Suppressor macrophage treated with lipopolysaccharide for 1 hour (primary cell): ENCODE measurements at places on chromosomes 13 and 19.
A peak's percentile ranks its signal among the peaks of the same experiment; 100 is the strongest.

- no peak for DNase-seq
Measured at GRCh38 chr19:610801-611480, 21.3 kb downstream of the HCN2 start.

DNA sequence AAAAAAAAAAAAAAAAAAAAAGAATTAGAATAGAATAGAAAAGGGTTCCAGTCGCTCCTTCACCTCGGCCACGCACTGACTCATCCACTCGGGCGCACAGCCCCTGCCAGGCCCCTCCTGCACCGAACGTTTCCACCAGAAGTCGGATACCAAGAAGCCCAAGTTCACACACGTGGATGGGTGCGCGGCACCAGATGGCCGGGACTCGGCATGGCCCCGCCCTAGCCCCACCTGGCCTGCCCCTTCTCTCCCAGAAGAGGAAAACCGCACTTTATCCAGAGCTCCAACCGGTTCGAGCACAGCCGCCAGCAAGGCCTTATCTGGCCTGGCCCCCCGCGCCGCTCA, 5.9 kb downstream of the PRR36 start:
- peak; percentile 19 for DNase-seq

- no peak for DNase-seq
Measured at GRCh38 chr13:84290386-84290785, 408.1 kb upstream of the SLITRK1 start.

DNA sequence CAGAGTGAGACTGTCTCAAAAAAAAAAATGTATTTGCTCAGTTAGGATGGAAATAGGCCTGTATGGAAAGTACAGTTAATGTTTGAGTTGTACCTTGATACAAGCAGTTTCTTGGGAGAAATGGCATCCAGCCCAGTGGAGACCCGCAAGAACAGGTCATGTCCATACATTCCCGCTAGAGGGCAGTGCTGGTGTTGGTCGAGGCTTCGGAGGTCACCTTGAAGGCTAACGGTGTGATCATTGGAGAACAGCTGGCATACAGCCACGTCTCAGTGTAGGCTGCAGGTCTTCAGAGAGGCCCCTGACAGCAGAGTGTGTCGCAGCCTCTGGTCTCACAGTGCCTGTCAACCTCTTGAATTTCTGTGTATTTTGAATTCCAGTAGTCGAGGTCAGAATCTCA, 7.5 kb downstream of the ZNF610 start:
- DNase-seq, result peak; percentile 49

DNA sequence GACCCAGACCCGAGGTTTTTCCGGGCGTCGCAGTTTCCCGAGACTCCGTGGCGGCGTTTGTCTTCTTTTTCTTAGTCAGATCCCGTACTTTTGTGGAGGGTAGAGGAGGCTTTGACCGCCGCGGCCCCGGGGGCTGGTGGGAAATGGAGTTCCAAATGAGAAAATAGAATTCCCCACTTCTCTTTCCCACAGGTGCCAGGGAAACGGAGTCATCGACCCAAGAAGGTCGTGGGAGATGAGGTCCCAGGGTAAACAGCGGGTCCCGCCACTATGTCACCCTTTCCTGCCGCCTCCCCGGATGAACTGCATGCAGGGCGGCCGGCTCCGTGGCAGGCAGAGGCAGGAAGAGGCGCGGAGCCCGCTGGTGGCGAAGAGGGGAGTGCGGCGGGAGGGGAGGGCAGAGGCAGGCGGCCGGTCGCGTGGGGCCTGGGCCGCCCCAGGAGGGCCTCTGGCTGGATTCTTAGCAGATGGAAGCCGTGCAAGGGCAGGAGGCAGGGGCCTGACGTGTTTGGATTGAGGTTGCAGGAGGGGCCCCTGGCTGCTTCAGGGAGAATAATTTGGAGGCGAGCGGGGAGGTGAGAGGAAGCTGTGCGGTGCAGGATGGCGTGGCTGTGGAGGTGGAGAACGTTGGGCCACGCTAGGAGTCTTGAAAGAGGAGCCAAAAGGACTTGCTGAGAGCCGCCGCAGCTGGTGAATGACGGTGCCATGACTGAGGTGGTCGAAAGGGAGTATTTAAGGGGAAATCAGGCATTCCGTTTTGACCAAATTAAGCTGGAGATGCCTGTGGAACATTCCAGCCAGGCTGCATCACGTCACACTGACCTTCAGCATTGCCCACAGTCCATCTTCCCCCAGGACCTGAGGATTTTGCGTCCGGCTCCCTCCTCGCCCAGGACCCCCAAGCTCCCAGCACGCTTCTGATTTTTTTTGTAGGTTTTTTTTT, 11.7 kb downstream of the CYTH2 start:
- peak; percentile 48 for DNase-seq

- no peak for DNase-seq
Measured at GRCh38 chr13:102977471-102977870, 88.7 kb downstream of the SLC10A2 start.
